ENCODE measurements at places on chromosomes 1 and 21.

- DNase-seq, result no peak
These were observed 87.5 kb downstream of the AJAP1 start for GRCh38 chr1:4741876-4742423.

- DNase-seq, result no peak
These were observed 6.5 kb downstream of the CNTN2 start for GRCh38 chr1:205049479-205049878.

DNA sequence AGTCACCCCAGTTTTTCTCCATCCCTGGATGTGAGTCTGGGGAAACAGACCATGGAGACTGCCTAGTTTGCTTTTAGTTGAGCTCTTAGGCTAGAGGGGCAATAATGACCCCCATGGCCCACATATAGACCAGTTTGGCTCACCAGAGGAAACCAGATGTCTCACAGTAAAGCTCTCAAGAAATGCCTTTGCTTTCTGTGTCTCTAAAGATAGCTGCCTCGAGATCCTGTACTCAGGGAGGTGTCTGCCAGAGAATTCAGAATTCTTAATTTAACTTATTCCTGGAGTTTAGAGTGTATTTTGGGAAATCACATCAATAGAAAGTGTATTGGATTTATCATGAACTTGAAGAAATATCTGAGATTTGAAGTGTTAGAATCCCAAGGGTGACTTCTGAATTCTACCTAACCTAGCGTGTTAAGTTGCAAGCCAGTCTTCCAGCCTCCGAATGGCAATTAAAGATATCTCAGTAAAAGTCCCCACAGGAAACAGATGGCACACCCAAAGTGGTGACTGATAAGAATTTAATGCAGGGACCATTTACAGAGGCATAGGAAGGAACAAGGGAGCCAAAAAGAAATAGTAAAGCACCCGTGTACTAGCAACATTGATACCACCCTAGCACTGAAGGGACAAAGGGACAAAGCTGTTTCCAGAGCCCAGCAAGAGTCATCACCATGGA, 37.1 kb downstream of the STYXL2 start:
- DNase-seq, result no peak

DNA sequence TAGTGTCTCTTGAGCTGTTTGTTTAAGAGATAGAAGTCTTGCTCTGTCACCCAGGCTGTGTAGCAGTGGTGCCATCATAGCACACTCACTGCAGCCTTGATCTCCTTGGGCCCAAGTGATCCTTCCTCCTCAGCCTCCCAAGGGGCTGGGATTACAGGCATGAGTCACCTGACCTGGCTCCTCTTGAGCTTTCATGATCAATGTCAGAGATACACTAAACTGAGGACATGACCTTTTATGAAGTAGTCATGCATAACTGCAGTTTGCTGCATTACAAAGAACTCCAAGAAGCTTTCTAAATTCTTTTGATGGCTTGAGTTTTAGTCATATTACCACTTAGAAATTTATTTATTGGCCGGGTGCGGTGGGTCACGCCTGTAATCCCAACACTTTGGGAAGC, 77.7 kb downstream of the CC2D1B start:
- no peak for DNase-seq

DNA sequence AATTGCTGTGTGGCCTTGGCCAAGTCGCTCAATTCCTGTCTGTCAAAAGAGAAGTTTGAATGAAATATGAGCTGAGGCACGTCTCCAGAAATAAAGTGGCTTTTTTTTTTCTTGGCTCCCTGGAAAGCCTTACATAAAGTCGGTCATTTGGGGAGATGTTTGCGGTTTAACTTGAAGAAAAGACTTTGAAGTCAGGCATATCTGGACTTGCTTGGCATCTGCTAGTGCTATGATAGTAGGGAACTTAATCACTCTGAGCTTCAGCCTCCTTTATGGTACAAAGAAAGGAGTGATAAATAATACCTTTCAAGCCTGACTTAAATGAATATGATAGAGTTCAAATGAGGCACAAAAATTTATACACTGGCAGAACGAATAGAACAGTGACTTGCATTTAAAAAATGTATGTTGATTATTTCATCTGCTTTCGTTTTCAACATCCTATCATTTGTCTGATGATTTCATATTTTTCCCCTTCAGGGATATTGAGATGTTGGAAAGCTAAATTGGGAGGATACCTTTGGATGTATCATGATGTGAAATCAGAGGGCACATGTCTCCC, 60.2 kb downstream of the FASLG start:
- DNase-seq, result no peak

- no peak for DNase-seq
These were observed 26.1 kb downstream of the SYF2 start for GRCh38 chr1:25206201-25206600.

DNA sequence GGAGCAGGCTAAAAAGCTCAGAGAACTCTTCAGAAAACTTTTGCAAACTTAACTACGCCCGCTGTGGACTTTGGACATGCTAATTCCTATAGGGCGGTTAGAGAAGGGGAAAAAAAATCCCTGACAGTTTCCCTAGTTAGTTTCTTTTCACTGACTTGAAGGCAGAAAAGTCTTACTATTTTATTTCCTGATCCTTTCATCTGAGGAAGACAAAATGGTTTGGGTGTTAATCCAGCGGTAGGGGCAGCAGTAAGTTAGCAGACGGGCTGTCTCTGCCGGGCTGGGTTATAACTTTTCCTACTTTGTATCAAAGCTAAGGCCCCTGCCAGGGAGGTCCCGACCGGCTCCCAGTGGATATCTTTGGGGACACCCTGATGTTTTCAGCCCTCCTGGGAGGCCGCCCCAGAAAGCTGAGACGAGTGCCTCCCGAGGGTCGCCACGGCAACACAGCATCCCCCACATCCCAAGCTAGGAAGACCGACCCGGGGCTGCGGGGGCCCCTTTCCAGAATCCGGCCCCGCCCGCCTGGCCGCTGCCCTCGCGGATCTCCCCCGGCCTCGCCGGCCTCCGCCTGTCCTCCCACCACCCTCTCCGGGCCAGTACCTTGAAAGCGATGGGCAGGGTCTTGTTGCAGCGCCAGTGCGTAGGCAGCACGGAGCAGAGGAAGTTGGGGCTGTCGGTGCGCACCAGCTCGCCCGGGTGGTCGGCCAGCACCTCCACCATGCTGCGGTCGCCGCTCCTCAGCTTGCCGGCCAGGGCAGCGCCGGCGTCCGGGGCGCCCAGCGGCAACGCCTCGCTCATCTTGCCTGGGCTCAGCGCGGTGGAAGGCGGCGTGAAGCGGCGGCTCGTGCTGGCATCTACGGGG, 162.6 kb downstream of the RUNX1 start:
- peak; percentile 26 for DNase-seq

- no peak for DNase-seq
These were observed 69.1 kb downstream of the TGFB2 start for GRCh38 chr1:218414060-218414728.

GRCh38 chr1:80582980-80583379, 1217.8 kb upstream of the ADGRL2 start:
- DNase-seq, result no peak

GRCh38 chr21:33869873-33870272, 45.7 kb downstream of the ATP5PO start:
- no peak for DNase-seq

DNA sequence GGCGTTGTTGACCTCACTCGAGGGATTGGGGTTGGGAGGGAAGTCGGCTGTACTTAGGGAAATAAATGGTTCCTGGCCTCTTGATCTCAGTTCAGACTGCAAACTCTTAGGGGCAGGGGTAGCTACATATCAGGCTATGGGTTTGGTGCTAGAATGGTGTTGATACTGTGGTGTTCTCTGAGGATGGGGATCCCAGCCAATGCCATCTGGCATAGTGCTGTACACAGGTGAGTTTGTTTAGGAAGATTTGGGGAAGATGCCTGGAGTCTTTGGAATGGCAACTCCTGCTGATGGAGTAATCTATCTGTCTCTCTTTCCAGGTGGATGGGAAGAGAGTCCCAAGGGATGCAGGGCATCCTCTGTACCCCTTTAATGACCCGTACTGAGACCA, 14.3 kb upstream of the NASP start:
- no peak for DNase-seq

DNA sequence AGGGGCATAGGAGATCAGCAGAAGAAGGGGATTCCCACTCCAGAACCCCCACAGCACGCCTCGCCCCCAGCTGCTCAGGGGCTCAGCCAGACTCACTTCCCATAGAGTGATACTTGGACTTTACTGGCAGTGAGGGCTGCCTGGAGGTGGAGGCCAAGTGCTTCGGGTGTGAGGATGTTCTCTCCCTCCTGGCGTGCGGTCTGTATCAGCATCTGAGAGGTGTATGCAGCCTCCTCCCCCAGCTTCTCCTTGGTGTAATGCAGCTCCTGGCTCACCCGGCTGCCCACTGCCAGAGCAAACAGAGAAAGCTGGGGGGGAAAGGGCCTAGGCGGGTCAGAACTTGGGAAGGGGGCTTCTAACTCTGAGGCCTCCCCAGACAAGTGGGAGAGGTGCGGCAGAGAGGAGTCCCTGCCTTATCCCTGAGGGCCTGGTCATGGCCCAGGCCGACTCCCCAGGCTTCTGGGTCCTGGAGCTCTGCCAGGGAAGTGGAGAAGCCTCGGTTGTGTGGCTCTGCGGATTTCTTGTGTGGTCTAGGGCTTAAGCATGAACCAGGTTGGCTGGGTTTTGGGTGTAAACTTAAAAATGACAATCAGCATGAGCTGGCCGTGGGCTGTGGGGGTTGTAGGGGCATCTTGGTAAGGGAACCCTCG, 10.9 kb downstream of the PTCH2 start:
- no peak for DNase-seq

GRCh38 chr1:29264773-29265389, 28.6 kb downstream of the PTPRU start:
- no peak for DNase-seq

GRCh38 chr1:171530676-171531075, 45.3 kb downstream of the PRRC2C start:
- no peak for DNase-seq

DNA sequence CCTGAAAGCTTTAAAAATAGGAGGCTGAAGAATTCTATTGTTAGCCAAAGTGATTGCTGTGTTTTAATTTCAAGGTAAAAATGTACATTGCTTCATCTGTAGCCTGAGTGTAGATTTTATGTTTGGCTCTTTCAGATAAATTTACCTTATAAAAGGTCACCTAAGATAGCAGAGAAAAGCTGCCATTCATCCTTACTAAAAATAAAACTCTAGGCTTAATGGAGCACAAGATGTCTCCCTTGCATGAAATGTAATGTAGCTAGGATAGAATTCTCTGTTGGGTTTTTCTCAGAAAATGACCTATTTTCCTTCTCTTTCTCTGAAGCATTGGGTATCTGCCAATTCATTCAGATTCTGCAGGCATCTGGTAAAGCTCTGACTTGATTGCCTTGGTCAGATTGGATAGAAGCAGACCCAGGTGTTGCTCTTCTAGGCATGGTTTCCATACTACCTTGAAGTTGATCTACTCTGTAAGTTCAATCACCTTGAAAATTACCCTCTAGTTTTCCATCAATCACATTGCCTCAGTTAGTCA, 176.6 kb upstream of the GORAB start:
- DNase-seq, result no peak

GRCh38 chr21:33949516-33950430, 34.2 kb upstream of the ATP5PO start:
- no peak for DNase-seq

GRCh38 chr1:155000411-155000725, 2.2 kb upstream of the ZBTB7B start:
- DNase-seq, result no peak

- no peak for DNase-seq
These were observed 44.9 kb upstream of the NTPCR start for GRCh38 chr1:232905331-232906034.

- no peak for DNase-seq
These were observed 135.6 kb downstream of the DUSP10 start for GRCh38 chr1:221606256-221606655.

- DNase-seq, result no peak
These were observed 152.6 kb downstream of the SDCCAG8 start for GRCh38 chr1:243408479-243408878.

- no peak for DNase-seq
These were observed 3.9 kb upstream of the TGFBR3 start for GRCh38 chr1:91889717-91890459.

- DNase-seq, result no peak
These were observed 143.7 kb downstream of the ST6GALNAC5 start for GRCh38 chr1:77010937-77011336.

DNA sequence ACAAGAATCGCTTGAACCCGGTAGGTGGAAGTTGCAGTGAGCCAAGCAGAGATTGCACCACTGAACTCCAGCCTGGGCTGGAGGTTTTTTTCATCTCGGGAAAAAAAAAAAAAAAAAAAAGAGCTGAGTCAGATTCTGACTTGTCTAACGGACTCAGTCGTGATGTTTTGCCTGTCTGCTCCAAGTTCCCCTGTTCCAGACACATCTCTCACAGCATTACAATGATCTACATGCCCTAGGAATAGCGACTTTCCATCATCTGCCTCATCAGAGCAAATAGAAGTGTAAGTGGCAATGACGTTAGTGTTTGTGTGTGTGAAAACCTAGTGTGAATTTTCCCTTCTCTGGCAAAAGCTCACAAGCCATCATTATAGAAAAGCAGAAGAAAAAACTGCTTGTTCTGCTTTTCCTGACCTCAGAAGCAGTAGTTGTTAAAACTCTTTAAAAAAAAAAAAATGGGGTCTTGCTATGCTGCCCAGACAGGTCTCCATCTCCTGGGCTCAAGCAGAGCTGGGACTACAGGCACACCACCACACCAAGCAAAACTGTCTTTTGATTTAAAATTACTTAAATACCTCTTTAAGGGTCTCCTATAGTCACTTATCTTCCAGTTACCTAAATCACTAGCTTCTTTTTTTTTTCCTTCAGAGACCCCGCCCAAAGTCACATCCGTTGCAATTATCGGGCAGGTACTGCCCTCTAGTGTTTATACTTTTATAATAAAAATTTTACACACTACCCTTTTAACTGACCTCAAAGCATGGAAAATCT, 37.3 kb downstream of the PLEKHO1 start:
- DNase-seq, result no peak

DNA sequence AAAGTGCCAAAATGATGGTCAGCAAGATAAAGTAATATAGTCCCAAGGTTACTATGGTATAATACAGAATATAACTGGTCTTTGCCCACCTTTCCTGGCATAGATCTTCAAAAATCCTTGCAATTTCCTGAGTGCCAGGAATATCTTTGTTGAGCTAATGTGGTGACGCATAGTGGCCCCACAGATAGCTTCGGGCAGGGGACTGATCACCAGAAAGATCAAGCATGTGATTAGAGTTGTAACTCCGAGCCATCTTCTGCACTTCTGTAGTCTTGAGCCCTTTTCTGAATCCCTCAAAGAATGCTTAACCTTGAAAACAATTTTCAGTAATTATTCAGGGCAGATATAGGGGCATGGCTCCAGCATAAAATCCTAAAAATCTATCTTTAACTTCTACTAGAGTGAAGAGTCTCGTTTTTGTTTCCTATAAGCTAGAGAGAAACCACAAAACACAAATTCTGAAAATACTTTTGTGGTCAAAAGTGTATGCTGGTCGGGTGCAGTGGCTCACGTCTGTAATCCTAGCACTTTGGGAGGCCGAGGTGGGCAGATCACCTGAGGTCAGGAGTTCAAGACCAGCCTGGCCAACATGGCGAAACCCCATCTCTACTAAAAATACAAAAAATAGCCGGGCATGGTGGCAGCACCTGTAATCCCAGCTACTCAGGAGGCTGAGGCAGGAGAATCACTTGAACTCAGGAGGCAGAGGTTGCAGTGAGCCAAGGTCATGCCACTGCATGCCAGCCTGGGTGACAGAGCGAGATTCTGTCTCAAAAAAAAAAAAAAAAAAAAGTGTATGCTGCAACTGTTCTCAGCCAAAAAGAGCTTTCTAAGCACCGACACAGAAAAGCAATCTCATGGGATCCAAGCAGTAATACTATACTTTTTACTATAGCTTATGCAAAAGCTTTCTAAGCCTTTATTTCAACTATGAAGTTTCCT, 62.8 kb downstream of the NVL start:
- DNase-seq, result no peak

- no peak for DNase-seq
These were observed 16.0 kb upstream of the GBP1 start for GRCh38 chr1:89081005-89081404.

GRCh38 chr1:208312706-208313105, 68.5 kb upstream of the PLXNA2 start:
- DNase-seq, result no peak

All from stimulated activated CD4-positive, alpha-beta T cell treated with anti-CD3 and anti-CD28 coated beads, Interleukin-4, amount 100 ng/mL, for 4 hours (primary cell).